ENCODE measurements at places on chromosomes 13 and 19.

- DNase-seq = no peak
These were observed at the start of gene GPR18 for GRCh38 chr13:99258210-99258860. Gene GPR18 (minus strand): TSS chr13:99258379. CDS start chr13:99255872, 2,507 bp downstream.

- DNase-seq = no peak
These were observed 8.1 kb downstream of the ZNF460 start for GRCh38 chr19:57288373-57288772.

- DNase-seq = no peak
These were observed 72.5 kb downstream of the ZNF708 start for GRCh38 chr19:21256722-21257121.

DNA sequence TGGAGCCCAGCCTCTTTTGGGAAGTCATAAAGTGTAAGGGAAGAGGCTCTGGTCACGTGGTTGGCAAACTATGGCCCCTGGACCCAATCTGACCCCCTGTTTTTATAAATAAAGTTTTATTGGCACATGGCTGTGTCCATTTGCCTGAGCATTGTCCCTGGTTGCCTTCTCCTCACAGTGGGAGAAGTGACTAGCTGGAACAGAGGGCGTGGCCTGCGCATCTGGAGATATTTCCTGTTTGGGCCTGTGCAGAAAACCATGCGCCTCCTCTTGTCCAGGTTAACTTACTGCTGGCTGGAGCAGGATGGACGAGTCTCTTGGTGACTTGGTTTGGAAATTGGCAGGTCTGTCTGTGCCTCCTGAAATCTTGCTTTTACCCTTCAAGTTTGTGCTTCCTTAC, 48.3 kb downstream of the KDM4B start:
- no peak for DNase-seq

GRCh38 chr13:87058786-87059329, 612.3 kb upstream of the SLITRK5 start:
- no peak for DNase-seq

- DNase-seq = no peak
These were observed 644 bp upstream of the RAVER1 start for GRCh38 chr19:10333758-10334587.

- DNase-seq = no peak
These were observed 2.5 kb upstream of the BCAT2 start for GRCh38 chr19:48813123-48813913.

GRCh38 chr19:3608750-3609322, 2.2 kb upstream of the TBXA2R start:
- no peak for DNase-seq

GRCh38 chr13:102654756-102655155, 40.1 kb downstream of the METTL21C start:
- no peak for DNase-seq

- DNase-seq = no peak
These were observed 224.2 kb upstream of the MAB21L1 start for GRCh38 chr13:35700671-35701070.

GRCh38 chr13:72072261-72072660, 205.3 kb upstream of the DACH1 start:
- DNase-seq = no peak

DNA sequence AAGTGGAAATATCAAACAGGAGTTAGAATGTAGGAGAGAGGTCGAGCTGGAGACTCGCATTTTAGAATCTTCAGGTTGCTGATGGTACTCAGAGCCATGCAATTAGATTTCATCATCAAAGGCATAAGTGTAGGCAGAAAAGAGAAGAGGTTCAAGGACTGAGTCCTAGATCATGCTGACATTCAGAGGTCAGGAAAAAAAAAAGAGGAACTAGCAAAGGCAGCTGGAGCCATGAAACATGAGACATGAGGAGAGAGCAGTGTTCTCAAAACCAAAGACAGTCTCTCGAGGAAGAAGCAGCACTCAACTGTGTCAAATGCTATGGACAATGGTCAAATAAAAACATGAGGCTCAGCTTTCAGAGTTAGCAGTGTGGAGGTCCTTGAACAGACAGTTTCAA, 12.4 kb upstream of the TPP2 start:
- no peak for DNase-seq

- no peak for DNase-seq
These were observed 18.9 kb upstream of the SLC35E1 start for GRCh38 chr19:16590876-16591802.

DNA sequence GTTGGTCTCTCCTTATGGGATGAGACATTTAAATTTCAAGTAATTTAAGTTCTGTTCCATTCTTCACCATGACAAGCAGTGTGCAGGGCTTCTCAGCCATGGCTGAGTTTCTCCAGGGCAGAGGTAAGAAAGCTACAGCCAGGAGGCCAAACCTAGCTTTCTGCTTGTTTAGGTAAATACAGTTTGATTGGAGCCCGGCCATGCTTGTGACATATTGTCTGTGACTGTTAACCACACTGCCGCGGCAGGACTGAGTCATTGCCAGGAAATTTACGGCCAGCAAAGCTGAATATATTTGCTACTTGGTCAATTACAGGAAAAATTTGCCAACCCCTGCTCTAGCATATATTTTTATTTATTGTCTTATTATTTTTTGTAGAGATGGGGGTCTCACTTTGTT, 10.7 kb downstream of the NLRP8 start:
- no peak for DNase-seq

- no peak for DNase-seq
These were observed 649.4 kb upstream of the PCDH20 start for GRCh38 chr13:62065016-62065415.

DNA sequence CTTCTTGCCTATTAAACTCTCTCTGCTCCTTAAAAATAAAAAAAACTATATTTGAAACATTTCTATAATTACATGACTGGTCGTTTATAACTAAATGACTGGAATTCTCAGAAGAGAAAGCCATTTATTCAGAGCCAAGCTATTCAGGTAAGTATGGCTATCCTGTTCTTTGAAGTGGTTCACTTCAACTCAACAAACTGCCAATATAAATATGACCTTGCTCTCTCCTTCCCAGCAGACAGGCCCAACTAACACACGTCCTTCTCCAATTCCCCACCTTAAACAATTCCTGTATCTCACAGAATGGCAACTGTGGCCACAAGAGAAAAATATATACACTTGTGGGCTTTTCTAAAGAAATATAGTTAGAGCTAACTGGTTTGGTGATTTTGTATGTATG, 153.9 kb downstream of the MIPEP start:
- DNase-seq = no peak

GRCh38 chr19:13163609-13164342, 13.6 kb downstream of the IER2 start:
- DNase-seq = no peak

GRCh38 chr19:2394442-2395292, 32.7 kb downstream of the TIMM13 start:
- no peak for DNase-seq

DNA sequence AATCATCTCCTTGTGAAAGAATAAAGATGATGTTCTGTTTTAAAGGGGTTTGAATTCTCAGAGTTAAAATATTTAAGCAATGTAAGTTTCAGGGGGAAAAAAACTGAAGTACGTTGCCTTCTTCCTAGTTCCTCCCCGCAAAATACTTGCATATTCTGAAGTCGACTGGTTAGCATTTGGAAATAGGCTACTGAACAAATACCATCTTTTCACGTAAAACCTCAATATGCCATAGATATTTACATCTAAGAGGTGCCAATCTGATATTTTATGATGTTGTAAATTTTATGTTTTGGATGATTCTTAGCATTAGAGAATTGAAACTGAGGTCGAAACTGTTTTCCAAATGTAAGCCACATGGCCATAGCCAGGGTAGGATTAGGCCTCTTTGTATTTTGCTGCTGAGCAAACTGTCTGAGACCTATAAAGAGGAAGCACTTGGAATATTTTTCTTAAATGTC, 138.3 kb downstream of the FLT1 start:
- DNase-seq = no peak

- no peak for DNase-seq
These were observed 21.4 kb downstream of the ARID3A start for GRCh38 chr19:947090-947706.

DNA sequence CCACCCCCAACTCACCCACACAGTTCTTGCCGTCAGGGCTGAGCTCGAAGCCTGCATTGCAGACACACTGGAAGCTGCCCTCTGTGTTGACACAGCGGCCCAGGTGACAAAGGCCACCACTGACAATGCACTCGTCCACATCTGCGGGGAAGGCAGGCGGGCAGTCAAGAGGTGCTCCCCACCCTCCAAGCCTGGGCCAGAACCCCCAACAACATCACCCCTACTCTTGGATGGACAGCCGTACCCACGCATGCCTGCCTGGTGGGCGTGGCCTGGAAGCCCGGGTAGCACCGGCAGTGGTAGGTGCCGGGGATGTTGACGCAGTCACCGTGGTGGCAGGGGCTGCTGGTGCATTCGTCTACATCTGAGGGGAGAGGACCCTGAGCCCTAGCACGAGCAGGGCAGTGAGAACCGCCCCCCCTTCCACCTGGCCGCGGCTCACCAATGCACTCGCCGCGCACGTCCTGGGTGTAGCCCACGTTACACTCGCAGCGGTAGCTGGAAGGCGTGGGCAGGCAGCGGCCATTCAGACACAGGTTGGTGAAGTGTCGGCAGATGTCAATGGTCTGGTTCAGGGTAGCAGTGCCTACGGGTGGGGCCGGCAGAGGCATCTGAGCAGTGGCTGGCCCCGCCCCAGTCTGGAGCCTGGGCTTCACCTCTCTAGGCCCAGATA, 13.3 kb downstream of the FBN3 start:
- no peak for DNase-seq

- DNase-seq = peak; percentile 44
These were observed 3.3 kb upstream of the NAPA start for GRCh38 chr19:47518139-47518538.

DNA sequence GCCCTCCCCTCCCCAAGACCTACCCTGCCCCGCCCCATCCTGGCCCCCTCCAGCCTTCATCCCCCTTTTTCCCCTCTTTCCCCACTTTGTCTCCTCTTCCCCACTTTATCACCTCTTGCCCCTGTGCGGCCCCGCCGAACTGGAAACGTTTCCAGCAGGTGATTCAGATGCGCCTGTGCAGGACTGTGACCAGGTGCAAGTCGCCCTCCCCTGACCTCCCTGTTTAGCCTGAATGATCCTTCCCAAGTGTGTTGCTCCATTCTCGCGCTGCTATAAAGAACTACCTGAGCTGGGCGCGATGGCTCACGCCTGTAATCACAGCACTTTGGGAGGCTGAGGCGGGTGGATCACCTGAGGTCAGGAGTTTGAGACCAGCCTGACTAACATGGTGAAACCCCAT, 25.9 kb downstream of the ZNF791 start:
- no peak for DNase-seq

DNA sequence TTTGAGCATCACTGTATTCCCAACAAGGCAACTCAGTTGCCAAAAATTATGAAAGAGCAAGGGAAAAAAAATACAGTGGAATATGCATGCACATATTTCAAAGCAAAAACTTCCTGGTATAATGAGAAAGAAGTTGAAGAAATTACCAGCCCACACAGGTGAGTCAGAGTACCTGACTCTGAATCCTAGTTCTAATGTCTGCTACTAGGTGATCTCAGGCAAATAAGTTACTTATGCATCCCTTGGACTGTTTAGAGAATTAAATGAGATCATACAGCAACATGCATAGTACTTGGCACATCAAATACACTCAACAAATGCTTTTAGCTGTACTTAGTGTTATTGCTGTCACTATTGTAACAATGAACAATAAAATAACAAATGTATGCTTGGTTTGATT, 144.9 kb downstream of the MIPEP start:
- DNase-seq = no peak

GRCh38 chr19:8204961-8205360, 4.2 kb upstream of the CERS4 start:
- DNase-seq = no peak

DNA sequence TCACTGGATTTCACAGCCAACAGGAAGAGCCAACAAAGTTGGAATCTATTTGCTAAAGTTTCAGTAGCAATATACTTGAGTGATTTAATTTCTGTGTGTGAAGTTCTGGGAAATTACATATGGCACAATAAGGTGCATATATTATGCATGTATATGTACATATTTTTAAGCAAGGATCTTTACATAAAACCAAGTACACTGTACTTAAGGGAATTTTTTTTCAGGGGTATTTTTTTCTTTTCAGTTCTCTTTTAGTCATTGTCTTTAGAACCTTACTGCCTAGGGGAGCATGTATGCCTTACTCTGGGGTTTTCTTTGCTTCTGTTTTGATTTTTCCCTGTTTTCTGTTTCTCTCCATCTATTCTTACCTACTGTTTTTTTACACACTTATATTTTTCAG, 7.4 kb downstream of the RAP2A start:
- no peak for DNase-seq

GRCh38 chr19:48029431-48029830, 14.4 kb downstream of the CABP5 start:
- no peak for DNase-seq

DNA sequence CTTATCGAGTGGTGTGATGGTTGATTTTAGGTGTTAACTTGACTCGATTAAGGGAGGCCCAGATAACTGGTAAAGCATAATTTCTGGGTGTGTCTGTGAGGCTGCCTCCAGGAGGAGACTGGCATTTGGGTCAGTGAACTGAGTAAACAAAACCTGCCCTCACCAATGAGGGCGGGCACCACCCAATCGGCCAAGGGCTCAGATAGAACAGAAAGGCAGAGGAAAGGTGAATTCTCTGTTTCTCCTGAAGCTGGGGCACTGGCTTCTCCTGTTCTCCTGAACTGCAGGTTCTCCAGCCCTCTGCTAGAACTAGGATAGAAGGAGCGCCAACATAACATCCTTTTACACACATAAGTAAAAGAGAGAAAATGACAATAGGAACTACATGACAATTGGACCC, 35.1 kb downstream of the ESD start:
- DNase-seq = no peak
